Testis (tissue), 5 donors: ENCODE measurements at places on chromosomes 5 and 9. TPM values are rescaled to one million over a fixed set of nuclear protein-coding genes. Genes with fewer than 3 reads are reported as not detected.
A peak's percentile ranks its signal among the peaks of the same experiment; 100 is the strongest.

ZSWIM6 gene
- 16.5 TPM for total RNA-seq

CNTNAP3 gene
- total RNA-seq, result 12.8 TPM

GRCh38 chr5:92177926-92178487 is 794.9 kb upstream of the ARRDC3 start:
- DNase-seq, result no peak

- peak; percentile 82 for DNase-seq
These were observed 16.1 kb downstream of the GBGT1 start for GRCh38 chr9:133147412-133148198.

GRCh38 chr9:137588891-137589290 is 1.4 kb downstream of the ZMYND19 start:
- no peak for DNase-seq

GRCh38 chr5:142966121-142966420 is 195.9 kb downstream of the ARHGAP26 start:
- no peak for DNase-seq

- DNase-seq, result no peak
These were observed 695 bp upstream of the NDFIP1 start for GRCh38 chr5:142107736-142108431.
